ENCODE measurements at places on chromosomes 11 and 22. TPM values are rescaled to one million over a fixed set of nuclear protein-coding genes. Genes with fewer than 3 reads are reported as not detected.

The MUC5AC gene
- total RNA-seq = 0.16 TPM

The GGTLC3 gene
- not detected for total RNA-seq

The TESMIN gene
- 2.1 TPM for total RNA-seq

The KLHL35 gene
- total RNA-seq = 16.1 TPM

The RIN1 gene
- 3.0 TPM for total RNA-seq

The NXPE1 gene
- not detected for total RNA-seq

The RASL10A gene
- total RNA-seq = 2.9 TPM

The TMPRSS6 gene
- not detected for total RNA-seq

The TAGLN gene
- 247 TPM for total RNA-seq

The PIK3IP1 gene
- total RNA-seq = 23.3 TPM

The GDPD4 gene
- total RNA-seq = not detected

The THRSP gene
- 3.8 TPM for total RNA-seq

The OR8A1 gene
- total RNA-seq = not detected

The HEPHL1 gene
- total RNA-seq = not detected

The KCTD14 gene
- 2.7 TPM for total RNA-seq

The AGBL2 gene
- total RNA-seq = 4.2 TPM

The CARNS1 gene
- total RNA-seq = 5.1 TPM

The B4GAT1 gene
- total RNA-seq = 75.3 TPM

The MMP13 gene
- not detected for total RNA-seq

The CRYBB3 gene
- total RNA-seq = 325 TPM

The NOX4 gene
- 8.2 TPM for total RNA-seq

The MRGPRF gene
- 14.6 TPM for total RNA-seq

The FHIP1B gene
- 60.8 TPM for total RNA-seq

The CELSR1 gene
- total RNA-seq = 12.3 TPM

The BDNF gene
- 5.2 TPM for total RNA-seq

The OLFML1 gene
- 25.7 TPM for total RNA-seq

The C11orf42 gene
- total RNA-seq = not detected

The KRTAP5-3 gene
- total RNA-seq = not detected

The MS4A4A gene
- total RNA-seq = 3.6 TPM

The PANX3 gene
- total RNA-seq = not detected

The EHF gene
- total RNA-seq = 46.2 TPM
